Stromal cell of bone marrow (primary cell): ENCODE measurements at places on chromosomes 4 and X.
A peak's percentile ranks its signal among the peaks of the same experiment; 100 is the strongest.

DNA sequence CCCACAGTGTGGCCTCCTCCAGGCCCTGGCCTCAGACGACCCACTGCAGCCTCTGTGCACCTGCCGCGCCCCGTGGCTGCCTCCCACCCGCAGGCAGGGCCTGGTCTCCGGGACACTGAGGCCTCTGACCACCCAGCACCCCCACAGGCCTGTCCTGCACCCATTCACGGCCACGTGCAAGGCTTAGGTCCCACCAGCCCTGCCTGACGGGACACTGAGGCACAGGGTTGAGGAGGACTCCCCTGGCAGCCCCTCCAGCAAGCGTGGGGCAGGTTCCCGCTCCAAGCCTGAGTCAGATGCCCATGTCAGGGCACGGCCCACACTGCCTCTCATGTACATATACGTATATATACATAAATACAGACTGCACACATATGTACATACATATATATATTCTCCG is 23.5 kb downstream of the NELFA start:
- DNase-seq: no peak

GRCh38 chrX:46788902-46789301 is 30.0 kb upstream of the SLC9A7 start:
- DNase-seq: no peak

DNA sequence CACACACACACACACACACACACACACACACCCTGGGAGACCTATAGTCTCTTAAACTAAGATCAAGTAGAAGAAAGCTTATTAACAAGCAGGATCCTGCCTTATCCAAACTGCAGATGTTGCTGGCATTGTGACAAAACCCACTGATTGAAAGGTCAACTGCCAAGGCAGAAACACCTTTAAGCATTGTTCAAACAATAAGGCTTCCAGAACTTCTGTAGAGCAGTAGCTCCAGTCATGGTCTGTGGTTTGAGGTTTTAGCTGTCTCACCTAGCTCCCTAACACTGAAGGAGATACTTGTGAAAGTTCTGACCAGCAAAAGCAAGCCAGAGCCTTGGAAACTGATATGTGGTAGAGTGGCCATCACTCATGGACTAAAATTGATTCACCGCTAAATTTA is 59.8 kb downstream of the PTCHD1 start:
- no peak for DNase-seq

- DNase-seq: peak; percentile 1
Observed at GRCh38 chr4:75432683-75433082, 81.5 kb downstream of the RCHY1 start.

GRCh38 chrX:10010686-10011085 is 43.5 kb downstream of the CLDN34 start:
- no peak for DNase-seq

DNA sequence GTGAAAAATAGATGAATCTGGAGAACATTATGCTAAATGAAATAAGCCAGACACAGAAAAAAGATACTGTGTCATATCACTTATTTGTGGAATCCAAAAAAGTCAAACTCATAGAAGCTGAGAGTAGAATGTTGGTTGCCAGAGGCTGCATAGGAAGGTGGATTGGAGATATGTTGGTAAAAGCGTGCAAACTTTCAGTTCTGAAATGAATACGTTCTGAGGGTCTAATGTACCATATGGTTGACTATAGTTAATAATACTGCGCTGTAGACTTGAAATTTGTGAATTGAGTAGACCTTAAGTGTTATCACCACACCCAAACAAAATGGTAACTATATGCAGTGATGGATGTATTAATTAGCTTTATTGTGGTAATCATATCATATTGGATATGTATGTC is 45.0 kb upstream of the UPRT start:
- no peak for DNase-seq

GRCh38 chr4:7802093-7802726 is 137.5 kb downstream of the AFAP1 start:
- DNase-seq: peak; percentile 64

DNA sequence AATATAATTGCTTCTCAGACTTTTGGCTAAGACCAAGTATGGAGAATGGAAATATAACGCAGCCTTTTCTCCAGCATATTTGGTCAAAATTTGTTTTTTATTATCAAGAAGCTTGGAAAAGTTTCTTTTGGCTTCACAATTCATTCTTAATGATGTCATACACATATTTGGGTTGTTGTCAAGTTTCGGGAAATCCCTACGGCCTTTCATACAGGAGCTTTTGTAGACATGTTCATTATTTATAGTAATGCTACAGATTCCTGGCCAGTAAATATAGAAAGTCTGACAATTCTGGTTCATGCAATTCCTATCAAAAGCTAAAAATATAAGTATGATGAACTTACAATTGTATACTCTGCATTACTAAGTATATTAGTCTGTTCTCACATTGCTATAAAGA is 112.9 kb downstream of the IRF2 start:
- DNase-seq: peak; percentile 59

- DNase-seq: peak; percentile 62
Observed at GRCh38 chr4:176444741-176445140, 125.0 kb downstream of the SPCS3 start.

DNA sequence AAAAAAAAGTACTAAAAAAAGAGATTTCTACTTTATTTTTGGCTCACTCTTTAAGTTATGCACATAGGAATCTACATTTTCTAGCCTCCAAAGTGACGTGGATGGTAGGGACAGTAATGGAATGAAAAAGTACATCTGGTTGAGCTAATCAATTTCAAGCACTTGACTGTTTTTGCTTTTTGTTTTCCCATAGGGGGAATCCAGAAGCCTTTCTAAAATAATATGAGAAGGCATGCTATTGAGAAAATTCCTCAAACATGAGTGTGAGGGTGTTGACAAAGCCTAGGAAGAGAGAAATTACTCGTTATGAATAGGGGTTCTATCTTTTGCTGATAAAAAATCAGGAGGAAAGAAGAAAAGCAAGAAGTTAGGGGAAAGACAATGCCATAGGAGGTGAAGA is 242.5 kb upstream of the PUDP start:
- DNase-seq: no peak

GRCh38 chr4:184817494-184818215 is 8.1 kb downstream of the ACSL1 start:
- DNase-seq: no peak

- DNase-seq: no peak
Observed at GRCh38 chr4:2804449-2804972, 11.6 kb downstream of the SH3BP2 start.

DNA sequence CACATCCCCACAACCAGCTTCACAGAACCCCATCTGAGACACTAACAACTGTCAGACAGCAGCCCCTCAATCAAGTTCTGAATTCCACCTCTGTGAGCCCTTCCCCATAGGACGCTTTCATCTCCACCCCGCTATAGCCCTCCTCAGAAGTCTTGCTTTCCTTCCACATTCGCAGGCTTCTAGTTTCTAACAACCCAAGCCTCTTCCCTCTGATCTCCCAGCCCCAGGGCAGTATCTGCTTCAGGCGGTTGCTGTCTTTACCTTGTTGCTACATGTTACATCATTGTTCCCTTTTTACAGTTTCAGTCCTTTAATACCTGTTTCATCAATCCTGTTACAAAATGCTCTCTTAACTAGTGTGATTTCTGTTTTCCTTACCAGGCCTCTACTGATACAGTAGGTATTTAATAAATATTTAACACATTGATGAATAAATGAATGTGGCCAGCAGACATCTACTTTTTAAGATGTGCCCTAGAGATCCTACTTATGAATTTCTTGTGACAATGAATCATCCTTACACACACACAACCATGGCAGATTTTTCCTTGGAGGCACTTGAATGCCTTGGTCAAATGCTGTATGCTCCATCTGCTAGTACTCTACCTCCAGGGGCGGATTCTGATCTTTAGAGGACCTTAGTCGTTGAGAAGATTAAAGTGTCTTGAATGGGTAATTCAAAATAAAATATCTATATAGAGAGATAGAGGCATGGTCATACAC is 164.7 kb upstream of the SLIT2 start:
- DNase-seq: no peak

DNA sequence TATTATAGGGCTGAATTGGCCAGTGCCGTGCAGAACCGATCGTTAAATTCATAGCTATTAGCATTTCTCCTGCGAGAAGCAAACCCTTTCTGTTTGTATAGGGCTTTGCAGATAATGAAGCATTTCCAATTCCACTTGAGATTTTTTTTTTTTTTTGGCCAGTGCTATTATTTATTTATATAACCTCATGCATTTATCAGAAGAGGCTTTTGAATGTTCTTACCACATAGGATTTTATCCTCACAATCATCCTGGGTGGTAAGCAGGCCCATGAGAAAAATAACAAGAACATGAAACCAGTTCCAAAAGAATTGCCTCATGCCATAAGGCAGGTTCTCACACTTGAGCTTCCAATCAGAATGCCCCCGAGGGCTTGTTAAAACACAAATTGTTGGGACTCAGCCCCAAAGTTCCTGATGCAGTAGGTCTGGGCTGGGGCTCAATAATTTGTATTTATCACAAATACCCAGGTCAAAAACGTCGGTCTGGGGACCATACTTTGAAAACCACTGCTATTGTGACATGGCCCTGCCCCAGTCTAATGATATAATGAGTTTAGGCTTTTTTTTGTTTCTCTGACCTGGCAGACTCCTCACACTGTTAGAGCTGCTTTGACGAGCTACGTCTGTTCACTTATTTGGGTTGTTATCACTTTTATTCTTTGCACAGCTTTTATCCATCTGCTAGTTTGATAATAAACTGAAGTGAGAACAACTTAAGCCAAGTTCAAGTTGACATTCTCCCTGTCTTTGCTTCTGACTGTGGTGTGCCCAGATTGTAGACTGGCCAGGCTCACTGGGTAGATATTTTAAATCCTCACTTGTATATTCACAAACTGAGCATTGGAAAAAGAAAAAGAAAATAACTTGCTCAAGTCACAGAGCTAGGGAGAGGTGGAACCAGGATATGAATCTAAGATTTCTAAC is 20.1 kb downstream of the SUPT20HL1 start:
- DNase-seq: no peak

- no peak for DNase-seq
Observed at GRCh38 chrX:19593690-19594089, 78.4 kb upstream of the MAP3K15 start.

- DNase-seq: no peak
Observed at GRCh38 chr4:181685461-181685860, 557.7 kb upstream of the TENM3 start.

DNA sequence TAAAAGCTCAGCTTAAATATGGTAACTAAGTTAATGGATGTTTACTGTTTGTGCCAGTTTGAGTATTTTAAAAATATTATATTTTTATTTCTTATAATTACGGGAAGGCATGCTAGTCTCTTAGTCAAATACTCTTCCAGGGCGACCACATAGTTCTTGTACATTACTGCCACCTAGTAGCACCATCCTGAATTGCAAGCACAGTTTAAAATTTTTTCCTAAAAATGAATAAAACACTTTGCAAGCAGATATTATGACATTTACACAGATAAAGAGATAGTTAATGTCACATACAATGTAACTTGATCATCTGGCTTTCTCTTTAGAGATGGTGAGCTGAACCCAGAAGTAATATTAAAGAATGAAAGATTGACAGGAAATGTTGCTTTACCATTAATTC is 11.5 kb downstream of the NDP start:
- DNase-seq: no peak

DNA sequence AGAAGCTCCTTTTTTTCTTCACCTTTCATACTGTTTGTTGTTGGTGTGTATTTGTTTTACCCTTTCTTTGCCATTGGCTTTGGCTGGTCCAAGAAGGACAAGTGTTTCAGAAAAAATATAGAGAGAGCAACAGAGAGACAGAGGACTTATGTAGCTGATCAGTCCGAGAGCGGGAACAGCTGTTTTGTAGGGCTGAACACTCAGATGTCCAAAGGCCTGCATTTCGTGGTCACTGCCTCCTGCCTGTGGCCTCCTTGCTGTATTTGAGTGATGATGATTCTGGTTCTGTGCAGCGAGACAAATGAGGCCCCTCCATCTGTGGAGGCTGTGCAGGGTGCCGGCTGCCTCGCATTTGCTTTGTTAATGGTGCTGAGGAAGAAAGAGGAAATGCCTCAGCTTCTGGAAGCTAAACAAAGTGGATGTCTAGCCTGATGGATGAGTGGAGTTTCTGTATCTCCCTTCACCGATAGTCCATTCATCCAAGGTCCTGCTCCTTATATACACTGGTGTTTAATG is 19.8 kb upstream of the STOX2 start:
- DNase-seq: no peak

DNA sequence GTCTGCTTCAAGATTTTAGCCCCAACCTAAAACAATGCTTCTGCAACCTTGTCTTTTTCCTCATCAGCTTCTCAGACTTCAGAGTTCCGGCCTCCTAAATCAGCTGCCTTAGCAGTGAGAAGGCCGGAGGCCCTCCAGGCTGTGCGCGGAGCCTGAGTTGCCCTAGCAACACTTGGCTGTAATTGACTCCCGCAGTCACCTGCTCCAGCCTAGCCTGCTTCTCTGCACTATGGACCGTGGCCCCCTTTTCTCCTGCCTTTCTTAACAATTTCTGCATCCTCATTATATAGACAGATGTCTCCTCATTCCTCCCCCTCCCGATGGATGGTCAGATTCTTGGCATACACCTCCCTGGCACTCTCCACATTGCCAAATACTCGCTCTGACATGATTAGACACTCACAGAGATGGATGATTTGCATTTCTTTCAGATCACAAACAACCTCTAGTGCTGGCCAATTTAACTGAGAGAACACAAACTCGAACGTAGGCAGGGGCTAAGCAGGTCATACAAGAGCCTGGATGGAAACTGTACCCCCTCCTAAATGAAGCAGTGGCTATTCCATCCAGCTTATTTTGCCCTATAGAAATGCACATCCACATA is 9.5 kb upstream of the HUWE1 start:
- no peak for DNase-seq

DNA sequence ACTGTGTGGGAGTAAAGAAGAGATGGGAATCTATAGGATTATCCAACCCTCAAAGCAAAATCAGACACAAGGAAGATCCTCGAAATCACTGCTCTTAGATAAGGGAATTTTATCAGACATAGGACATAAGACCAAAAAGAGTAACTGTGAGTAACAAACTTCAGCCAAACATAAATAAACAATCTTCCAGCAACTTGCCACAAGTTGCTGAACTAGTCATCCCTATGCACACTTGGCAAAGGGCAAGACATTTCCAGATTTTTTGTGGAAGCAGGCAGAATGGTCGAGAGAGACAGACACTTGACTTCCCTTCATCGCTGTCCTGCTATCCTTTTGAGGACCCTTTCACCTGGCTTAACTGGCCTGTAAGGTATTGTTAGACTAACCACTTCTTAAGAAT is 89.6 kb downstream of the KCNIP4 start:
- no peak for DNase-seq

DNA sequence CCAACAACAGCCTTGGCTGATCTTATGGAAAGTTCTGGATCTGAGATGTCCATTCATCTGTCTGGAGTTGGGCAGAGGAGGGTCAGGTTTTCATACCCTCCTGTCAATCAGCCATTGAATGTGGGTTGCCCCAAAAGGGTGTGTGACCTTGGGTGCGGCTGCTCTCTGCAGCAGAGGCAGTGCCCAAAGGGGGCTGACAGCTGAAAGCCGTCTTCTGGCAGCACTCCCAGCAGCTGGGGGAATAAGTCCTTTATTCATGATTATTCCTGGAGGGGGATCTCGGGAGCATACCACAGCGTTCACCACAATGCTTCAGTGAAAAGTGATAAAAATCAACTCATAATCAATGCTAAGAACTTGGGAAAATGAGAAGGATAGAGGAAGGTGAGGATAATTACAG is 54.7 kb downstream of the OTC start:
- no peak for DNase-seq

- peak; percentile 57 for DNase-seq
Observed at GRCh38 chr4:77044461-77045150, 31.2 kb downstream of the CCNI start.
